Stimulated activated CD8-positive, alpha-beta memory T cell treated with anti-CD3 and anti-CD28 coated beads, Interleukin-7, amount 100 ng/mL, for 1 hour (primary cell): ENCODE measurements at places on chromosomes 11 and 22.

- DNase-seq: no peak
Observed at GRCh38 chr22:44402196-44403111, 89.7 kb upstream of the SHISAL1 start.

DNA sequence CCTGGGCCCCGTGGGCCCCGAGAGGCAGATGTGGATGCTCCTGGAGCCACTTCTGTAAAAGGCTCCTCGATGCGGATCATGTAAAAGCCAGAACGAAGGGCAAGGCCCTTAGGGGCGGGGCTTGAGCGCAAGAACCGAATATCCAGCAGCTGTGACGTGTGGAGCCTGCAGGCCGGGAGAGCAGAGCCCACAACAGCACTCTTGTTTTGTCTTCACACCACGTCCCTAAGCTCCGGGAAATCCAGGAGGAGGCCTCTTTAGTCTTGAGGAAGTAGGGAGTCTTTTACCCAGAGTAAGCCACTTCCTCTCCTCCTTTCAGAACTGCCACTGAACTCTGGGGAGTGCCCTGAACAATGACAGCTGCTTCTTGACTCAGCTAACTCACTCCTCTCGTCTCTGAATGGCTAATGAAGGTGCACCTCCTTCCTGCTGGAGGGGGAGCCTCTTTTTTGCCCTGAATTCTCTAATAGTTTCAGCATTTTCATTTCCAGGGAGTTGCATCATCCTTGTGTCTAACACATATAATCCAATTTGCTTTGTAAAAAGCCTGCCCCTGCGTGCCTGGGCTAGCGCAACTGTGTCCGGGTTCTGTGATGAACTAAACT, 12.5 kb downstream of the L3MBTL2 start:
- DNase-seq: no peak

- no peak for DNase-seq
Observed at GRCh38 chr11:28999620-29000019, 891.4 kb downstream of the METTL15 start.

- no peak for DNase-seq
Observed at GRCh38 chr11:17563961-17564686, 17.1 kb downstream of the OTOG start.

DNA sequence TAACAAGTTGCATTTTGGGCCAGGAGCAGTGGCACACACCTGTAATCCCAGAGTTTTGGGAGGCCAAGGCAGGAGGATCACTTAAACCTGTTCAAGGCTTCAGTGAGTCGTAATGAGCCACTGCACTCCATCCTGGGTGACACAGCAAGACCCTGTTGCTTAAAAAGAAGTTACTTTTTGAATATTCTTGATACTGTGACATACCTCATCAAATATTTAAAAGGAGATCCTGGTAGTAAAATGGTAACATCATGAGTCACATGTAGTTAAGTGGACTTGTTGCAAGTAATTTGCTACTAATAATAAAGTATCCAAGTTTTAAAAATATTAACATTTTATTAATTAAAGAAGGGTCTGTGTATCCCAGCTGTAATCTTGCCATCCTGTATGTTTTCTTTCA, 18.3 kb downstream of the HMGXB4 start:
- DNase-seq: no peak

GRCh38 chr11:12848413-12848812, 160.7 kb upstream of the RASSF10 start:
- DNase-seq: no peak

- DNase-seq: no peak
Observed at GRCh38 chr11:315516-315994, 1.7 kb downstream of the IFITM1 start.
